ENCODE measurements at places on chromosomes 3 and 15. TPM values are rescaled to one million over a fixed set of nuclear protein-coding genes. Genes with fewer than 3 reads are reported as not detected.

The SPINT1 gene
- 79.5 TPM for polyA plus RNA-seq

DNA sequence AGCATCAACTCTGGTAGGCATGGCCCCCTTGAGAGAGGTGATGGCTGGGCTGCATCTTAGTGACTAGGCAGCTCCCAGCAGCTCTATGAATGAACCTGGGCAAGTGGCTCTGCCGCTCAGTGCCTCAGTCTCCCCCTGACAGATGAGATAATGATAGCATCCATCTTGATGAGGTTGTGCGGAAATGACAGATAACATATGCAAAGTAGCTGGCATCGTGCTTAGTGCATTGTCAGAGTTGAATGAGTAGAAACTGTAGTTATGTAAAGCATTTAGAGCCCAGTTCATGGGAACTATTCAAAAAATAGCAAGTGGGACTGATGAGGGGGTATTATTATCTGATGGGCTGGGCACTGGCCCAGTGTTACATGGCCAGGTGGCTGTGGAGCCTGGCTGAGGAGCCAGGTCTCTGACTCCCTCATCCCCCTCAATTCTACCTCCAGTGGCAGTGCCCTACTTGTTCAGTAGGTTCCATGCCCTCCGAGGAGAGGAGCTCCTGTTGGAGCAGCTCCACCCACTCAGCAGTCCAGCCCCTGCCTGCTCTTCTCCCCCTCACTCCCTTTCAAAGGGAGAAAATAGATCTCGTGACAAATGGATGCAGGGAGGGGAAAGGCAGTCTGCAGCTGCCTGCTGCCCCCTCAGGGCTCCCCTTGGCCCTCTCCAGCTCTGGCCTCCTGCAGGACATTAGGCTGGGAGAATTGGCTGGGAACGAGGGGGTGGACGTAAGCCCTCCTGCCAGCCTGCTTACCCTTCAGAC, 6.6 kb downstream of the PRKCD start:
- DNase-seq, result no peak

DNA sequence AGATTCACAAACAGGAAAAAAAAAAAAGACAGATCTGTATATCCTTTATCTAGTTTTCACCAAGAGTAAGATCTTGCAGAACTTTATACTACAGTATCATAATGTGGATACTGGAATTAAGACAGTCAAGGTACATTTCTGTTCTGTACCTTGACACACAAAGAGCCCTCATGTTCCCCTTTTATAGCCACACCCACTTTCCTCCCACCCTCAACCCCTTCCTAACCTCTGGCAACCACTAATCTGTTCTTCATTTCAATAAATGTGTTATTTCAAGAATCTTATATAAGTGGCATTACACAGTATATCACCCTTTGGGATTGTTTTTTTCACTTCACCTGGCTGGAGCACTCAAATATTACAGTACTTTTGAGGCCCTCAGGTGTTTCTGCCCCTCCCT, 3.6 kb upstream of the RAB6B start:
- no peak for DNase-seq

- no peak for DNase-seq
These were observed 11.3 kb downstream of the NR2F2 start for GRCh38 chr15:96341513-96342405.

DNA sequence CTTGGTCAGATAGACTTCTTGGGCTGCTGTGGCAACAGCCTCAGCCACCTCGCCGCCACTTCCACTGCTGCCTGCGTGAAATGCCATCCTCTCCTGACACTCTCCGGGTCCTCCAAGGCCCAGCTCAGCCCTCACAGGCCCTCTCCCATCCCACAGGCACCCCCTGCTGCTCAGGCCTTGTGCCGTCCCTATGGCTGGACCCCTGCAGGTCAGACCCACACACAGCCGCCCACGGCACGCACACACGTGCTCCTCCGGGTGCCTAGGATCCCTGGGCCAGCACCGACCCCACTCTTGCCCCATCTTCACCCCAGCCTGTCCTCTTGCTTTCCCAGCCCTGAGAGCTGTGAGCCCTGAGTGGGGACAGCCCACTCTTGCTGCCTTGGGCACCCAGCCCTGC, 19.7 kb downstream of the CFAP100 start:
- no peak for DNase-seq

- DNase-seq, result no peak
These were observed 79.8 kb downstream of the EPHB1 start for GRCh38 chr3:134874737-134875413.

DNA sequence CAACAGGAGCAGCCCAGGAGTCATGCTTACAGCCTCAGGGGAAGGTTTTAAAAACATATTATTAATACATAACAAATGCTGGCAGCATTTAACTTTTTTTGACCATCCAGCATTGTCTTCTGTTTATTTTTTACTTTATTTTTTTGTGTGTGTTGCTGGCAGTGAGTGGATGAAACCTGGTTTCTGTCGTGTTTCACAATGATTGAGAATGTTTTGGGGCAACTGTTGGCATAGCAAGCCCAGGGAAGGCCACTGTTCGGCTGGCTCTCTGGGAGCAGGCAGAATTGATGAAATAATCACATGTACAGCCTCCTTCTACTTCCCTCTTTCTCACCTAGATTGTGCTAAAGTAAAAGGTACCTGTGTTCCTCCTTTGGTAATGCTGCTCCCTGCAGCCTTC, 190.2 kb downstream of the NR1D2 start:
- DNase-seq, result no peak

- no peak for DNase-seq
These were observed 70.5 kb upstream of the CCDC39 start for GRCh38 chr3:180749796-180750195.
